Ascending aorta (tissue), 2 donors: ENCODE measurements at places on chromosomes 1 and 21. TPM values are rescaled to one million over a fixed set of nuclear protein-coding genes. Genes with fewer than 3 reads are reported as not detected.
A peak's percentile ranks its signal among the peaks of the same experiment; 100 is the strongest.

WNT3A gene
- not detected for total RNA-seq

DCST1 gene
- total RNA-seq = not detected

HORMAD1 gene
- not detected for total RNA-seq

MARCKSL1 gene
- total RNA-seq = 21.8 TPM

MORN1 gene
- total RNA-seq = 18.4 TPM

GRCh38 chr1:39048745-39049370 lies 22.7 kb downstream of the NDUFS5 start:
- no peak overlapping the region for H3K4me3 ChIP-seq
- no peaks in the 10 kb centered on the region for H3K36me3 ChIP-seq
- no peak for DNase-seq
- no peaks in the 10 kb centered on the region for H3K4me1 ChIP-seq
- H3K27ac ChIP-seq = peak overlapping the region; percentile 69

- H3K36me3 ChIP-seq = peaks cover 80% of the 10 kb centered on the region
- DNase-seq = peak; percentile 67
- peak overlapping the region; percentile 5 for H3K27ac ChIP-seq
- no peaks in the 10 kb centered on the region for H3K27me3 ChIP-seq
- no peaks in the 10 kb centered on the region for H3K4me1 ChIP-seq
Measured at GRCh38 chr1:91712981-91713841, 172.7 kb downstream of the TGFBR3 start.

DNA sequence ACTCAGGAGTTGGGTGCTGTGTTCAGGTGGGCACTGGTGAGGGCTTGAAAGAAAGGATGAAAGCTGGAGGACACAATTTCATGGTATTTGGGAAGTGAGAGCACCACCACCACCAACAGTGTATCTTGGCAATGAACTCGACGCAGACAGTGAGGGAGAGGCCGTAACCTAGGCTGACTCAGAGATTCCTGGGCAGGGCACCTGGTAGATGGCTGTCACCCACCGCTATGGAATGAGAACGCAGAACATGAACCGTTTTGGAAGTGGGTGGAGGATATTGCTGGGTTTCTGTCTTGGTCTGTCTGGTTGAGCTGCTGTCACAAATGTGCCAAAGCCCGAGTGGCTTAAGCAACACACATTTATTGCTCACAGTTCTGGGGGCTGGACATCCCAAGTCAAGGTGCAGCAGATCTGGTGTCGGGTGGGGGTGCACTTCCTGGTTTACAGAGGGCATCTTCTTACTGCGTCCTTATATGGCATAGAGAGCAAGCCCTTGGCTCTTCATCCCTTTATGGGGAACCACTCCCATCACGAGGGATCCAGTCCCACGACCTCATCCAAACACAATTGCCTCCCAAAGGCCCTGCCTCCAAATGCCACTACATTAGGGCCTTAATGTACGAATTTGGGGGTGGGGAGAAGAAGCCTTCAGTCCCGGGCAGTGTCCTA lies 246.3 kb downstream of the SIPA1L2 start:
- H3K4me3 ChIP-seq = no peak overlapping the region
- DNase-seq = no peak
- no peaks in the 10 kb centered on the region for H3K36me3 ChIP-seq
- no peaks in the 10 kb centered on the region for H3K27me3 ChIP-seq
- no peak overlapping the region for H3K27ac ChIP-seq

DNA sequence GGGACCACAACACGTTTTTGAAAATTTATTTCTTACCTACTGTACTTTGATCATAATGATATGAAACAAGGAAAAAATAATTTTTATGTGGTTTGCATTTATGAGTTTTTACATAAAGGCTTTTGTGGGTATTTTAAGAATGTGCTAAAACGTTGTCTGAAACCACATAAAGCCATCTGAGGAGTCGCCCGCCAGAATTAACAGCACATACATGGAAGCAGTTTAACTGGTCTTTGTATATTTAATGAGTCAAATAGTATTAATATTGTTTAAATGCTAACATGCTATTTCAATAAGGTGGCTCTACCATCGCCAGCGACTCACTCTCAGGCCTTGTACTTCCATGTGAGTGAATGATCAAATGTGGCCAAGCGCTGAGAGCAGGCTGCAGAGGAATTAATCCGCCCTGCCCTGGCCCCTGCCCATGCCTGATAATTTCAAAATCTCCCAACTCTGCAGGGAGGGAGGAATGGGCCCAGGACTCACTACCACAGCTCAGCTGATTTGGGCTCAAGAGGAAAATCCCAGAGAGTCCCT lies 49.6 kb downstream of the SLC66A1 start:
- no peaks in the 10 kb centered on the region for H3K4me1 ChIP-seq
- H3K27ac ChIP-seq = no peak overlapping the region
- H3K27me3 ChIP-seq = no peaks in the 10 kb centered on the region
- H3K4me3 ChIP-seq = no peak overlapping the region
- DNase-seq = no peak
- H3K36me3 ChIP-seq = peaks cover 13% of the 10 kb centered on the region

GRCh38 chr1:51877434-51878307 lies 856 bp downstream of the NRDC start:
- peak overlapping the region; percentile 99 for H3K27ac ChIP-seq
- H3K4me3 ChIP-seq = peak overlapping the region; percentile 71
- no peaks in the 10 kb centered on the region for H3K27me3 ChIP-seq
- H3K36me3 ChIP-seq = no peaks in the 10 kb centered on the region

DNA sequence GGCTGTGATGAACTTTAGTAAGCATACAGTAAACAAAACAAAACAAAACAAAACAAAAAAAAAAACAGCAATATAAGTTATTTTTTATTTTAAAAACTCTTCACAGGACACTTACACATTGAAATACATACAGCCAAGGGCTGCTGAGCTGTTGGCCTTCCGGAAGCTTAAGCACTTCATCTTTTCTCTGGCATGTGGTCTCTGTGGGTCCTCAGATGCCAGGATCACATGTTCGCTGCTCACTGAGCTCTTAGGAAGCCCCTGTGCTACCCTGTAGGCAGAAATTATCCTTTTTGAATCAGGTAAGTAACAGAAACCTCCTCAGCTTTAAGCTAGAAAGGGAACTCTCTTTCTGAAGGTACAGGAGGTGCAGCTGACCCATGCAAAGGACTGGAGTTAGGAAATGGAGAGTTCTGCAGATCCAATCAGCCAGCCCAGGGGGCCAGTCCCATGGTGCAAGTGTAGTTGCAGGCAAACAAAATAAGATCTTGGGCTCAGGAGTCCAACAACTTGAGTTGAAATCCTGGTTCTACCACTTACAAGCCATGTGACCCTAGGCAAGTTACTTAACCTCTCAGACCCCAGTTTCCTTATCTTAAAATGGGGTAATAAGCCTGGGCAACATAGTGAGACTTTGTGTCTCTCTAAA lies 22.4 kb upstream of the MED18 start:
- no peak for DNase-seq
- H3K4me3 ChIP-seq = no peak overlapping the region
- no peaks in the 10 kb centered on the region for H3K27me3 ChIP-seq
- H3K4me1 ChIP-seq = no peaks in the 10 kb centered on the region
